Activated CD4-positive, alpha-beta T cell treated with anti-CD3 and anti-CD28 coated beads for 1 hour (primary cell): ENCODE measurements at places on chromosomes 6 and 20.

GRCh38 chr6:134172706-134173365 lies 120.4 kb upstream of the SLC2A12 start:
- no peak for DNase-seq

DNA sequence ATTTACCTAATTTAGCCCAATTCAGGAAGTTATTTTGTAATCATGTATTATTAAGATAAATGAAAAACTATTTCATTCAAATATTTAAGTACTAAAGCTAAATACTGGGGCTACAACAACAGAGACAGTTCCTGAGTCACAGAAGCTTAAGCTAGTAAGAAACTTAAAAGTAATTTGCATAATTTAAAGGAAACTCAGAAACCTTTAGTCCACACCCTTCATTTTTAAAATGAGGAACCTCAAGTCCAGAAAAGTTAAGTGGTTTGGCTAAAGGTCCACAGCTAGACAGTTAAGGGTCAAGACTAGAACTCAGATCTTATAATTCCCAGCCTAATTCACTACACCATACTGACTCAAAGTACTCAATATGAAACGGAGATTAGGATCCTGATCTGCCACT lies 7.2 kb downstream of the LMBRD1 start:
- DNase-seq = no peak

- no peak for DNase-seq
Measured at GRCh38 chr20:17995967-17996819, 27.4 kb downstream of the MGME1 start.

DNA sequence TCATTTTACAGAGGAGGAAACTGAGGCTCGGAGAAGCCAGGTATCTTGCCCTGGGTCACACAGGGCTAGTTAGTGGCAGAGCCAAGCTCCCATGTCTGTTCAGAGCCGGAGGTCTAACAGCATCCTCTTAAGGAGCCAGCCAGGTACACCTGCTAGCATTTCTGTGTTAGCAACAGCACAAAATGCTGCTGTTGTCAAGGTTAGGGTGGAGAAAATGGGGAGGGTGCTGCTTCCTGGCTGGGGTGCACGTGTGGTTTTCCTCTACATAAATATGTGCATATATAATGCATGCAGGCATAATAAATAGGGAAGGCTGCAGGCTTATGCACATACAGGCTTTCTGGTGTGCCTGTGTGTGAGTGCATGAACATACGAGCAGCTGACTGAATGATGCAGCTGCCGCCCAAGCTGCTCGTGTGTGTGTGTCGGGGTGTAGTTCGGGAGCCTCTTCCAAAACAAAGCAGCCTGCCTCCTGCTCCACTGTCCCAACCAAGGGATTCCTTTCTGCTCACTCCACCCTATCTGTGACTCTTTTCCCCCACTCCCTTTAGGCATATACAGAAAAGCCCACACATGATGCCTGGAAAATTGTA lies 86.6 kb downstream of the CD40 start:
- DNase-seq = no peak

DNA sequence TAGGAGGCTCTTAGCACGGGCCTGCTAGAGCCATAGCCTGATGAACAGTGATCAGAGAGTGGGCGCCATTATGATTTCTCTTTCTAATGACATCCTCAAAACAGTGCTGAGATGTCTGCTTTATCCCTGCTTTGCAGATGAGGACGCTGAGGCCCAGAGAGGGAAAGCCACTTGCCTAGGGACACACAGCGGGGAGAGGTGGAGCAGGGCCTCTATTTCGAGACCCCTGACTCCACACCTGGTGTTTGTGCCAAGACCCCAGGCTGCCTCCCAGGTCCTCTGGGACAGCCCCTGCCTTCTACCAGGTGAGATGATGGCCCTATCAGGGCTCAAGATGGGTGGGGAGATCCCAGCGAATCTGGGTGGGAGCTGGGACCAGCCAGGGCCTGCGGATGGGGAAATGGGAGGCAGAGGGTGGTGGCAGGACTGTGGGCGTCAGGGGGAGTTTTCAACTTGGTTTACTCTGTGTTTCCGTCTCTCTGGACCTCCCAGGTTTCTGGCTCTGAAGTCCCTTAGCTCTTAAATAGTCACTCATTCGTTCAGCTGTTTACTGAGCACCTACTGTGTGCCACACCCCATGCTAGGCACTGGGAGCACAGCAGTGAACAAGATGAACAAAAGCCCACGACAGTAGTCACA lies 36.7 kb downstream of the SRC start:
- no peak for DNase-seq

- no peak for DNase-seq
Measured at GRCh38 chr6:36852481-36853147, 13.4 kb upstream of the CPNE5 start.

- no peak for DNase-seq
Measured at GRCh38 chr6:27672113-27672799, 199.4 kb upstream of the ZNF184 start.

DNA sequence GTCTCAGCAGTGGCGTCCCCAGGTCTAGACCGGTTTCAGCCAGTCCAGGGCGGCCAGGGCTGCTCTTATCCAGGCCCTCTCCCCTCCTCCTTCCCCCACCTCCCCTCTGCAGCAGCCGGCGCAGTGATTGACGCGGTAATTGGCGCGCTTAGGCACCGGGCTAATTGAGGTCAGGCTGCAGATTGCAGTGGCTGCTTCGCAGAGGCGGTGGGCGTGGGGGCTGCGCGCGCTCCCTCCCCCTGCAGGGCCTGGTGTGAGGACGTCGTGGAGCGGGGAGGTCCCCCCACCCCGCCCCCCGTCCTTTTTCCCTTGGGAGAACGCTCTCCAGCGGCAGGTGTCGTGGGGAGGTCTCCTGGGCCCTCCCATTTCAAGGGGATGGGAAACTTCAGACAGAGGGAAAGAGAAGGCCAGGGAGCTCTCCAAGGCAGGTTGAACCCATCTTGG lies 70.4 kb upstream of the BLCAP start:
- no peak for DNase-seq

- DNase-seq = no peak
Measured at GRCh38 chr20:63017826-63018411, 11.2 kb upstream of the BHLHE23 start.

DNA sequence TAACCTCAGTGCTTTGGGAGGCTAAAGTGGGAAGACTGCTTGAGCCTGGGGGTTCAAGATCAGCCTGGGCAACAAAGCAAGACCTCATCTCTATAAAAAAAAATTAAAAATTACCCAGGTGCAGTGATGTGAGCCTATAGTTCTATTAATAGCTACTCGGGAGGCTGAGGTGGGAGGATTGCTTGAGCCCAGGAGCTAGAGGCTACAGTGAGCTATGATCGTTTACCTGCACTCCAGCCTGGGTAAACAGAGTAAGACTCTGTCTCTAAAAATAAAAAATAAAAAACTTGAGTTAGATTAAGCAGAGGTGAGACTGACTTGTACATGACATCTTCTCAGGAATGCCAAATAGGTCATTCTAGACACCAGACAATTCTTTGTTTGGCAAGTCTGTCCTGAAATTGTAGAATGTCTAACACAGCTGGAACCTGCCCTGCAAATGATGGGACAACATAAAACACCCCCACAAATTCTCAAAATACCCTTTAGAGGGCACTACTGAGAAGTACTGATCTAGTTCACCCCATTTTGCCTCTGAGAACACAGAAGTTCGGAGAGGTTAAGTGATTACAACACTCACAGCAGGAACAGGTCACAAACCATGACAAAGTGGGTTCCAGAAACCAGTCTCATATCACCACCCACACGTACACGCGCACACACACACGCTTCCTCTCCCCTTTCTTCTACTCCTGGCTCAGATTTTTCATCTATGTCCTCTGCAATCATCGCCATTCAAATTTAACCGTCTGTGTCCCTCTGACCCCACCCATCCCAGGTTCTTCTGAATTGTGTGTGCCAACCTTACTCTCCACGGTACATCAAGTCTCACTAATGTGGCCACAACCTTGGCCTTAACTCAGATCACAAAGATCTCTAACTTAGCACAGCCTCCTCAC lies 38.3 kb downstream of the ARHGAP18 start:
- DNase-seq = peak; percentile 24

- no peak for DNase-seq
Measured at GRCh38 chr6:170532867-170533488, 20.1 kb downstream of the PSMB1 start.

DNA sequence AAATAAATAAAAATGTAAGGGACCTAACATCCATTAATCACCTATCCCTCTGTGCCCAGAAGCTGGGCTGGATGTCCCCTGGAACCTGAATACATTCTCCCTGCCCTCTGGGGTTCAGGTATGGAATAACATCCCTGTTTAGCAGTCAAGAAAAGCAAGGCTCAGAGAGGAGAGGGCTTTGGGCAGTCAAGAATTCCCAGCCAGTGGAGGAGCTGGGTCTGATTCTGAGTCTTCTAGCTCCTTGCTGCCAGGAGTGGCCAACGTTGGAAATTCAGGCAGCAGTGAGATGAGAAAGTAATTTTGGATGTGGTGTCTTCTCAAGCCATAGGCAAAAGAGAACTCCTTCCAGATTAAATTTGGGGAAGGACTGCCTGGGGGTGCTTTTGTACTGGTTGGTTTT lies 42.6 kb upstream of the ZNFX1 start:
- DNase-seq = no peak
